ENCODE measurements at places on chromosomes 2 and 18.

DNA sequence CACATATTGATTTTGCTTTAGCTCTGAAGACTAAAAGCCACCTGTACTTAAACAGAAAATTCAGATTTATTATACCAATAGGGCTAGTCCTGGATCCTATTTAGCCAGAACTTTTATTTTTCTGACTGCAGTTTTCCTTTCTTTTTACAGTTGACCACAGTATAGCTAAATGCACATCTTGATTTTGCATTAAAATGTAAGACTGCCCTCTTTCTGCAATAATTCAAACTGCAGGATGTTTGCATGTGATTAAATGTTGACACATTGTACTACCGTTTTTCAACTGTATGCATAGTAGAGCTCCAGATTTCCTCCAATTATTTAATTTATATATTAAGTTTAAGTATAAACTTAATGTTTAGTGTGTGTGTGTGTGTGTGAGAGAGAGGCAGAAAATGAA, 1262.9 kb downstream of the SUCLG1 start:
- no peak for DNase-seq

- DNase-seq: no peak
These were observed 797.3 kb downstream of the BCL11A start for GRCh38 chr2:59756150-59756549.

DNA sequence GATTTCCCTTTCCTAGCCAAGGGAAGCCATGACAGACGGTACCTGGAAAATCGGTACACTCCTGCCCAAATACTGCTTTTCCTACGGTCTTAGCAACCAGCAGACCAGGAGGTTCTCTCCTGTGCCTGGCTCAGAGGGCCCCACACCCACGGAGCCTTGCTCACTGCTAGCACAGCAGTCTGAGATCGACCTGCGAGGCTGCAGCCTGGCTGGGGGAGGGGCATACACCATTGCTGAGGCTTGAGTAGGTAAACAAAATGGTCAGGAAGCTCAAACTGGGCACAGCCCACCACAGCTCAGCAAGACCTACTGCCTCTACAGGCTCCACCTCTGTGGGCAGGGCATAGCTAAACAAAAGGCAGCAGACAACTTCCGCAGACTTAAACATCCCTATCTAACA, 6.8 kb upstream of the CD207 start:
- no peak for DNase-seq

DNA sequence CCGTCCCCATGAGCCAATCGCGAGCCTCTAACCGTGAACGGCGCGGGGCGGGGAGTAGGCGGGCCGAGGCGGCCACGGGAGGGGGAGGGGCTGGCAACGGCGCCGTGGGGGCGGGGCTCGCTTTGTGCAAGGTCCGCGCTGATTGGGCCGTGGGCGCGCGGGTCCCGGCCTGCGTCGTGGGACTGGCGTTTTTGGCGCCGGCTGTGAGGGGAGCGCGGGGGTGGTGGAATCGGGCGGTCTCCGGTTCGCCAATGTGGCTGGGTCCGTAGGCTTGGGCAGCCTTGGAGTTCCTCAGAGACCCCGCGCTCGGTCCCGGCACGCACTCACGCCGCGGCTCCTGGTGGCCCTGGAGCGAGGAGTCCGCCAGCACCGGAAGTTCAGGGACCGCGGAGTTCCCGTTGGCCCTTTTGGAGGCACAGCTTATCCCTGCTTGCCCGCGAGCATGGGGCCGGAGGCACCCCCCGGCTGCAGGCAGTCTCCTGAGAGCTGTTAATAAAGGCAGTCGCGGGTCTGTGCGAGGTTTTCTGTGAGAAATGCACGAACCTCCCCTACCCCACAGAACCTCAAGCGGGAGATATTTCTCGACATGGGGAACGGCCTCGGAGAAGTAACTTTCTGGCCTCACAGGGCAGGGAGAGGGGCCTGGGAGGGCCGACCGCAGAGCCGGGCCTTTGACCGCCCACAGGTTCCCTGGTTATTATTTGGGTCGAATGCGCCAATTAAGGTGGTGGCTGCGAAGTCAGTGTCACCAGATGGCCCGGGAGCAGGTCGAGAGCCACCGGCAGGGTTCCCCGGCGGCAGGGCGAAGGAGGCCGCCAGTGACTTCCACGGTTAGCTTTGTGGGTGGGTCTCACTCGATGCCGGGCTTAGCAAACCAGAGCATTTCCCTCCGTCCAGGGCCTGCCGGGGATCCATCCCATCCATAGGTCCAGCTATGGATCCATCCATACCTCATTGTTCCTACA, 574 bp upstream of the NCL start:
- DNase-seq: peak; percentile 98

GRCh38 chr2:33258387-33258786, 218.1 kb upstream of the RASGRP3 start:
- no peak for DNase-seq

DNA sequence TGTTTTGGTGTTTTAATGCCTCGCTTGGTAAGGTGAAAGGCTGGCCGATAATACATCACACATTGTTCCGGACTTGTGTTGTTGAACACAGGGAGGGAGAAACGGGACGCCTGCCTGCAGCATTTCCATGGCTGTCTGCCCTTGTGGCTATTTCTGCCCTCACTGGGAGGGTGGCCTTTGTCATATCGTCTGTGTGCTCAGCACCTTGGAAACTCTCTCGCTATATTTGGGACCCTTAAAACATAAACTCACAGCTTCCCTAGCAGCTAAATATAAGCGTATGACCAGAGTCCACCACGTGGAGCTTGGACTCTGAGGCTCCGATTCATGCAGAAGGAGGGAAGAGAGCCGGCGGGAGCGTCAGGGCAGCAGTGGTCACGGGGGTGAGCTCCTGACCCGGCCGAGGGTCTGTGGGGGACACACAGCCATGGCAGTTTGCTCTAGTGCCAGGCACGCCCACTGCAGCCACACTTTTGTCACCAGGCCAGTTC, 111.7 kb downstream of the SH3BP4 start:
- no peak for DNase-seq

GRCh38 chr2:11533278-11534070, at the start of gene GREB1:
TSS of gene GREB1 (plus strand) at chr2:11534045. CDS start at chr2:11556615, 22,570 bp downstream.
- no peak for DNase-seq

- no peak for DNase-seq
These were observed 33.6 kb downstream of the NCAPH start for GRCh38 chr2:96369186-96369585.

GRCh38 chr2:2025803-2026202, 281.5 kb upstream of the PXDN start:
- DNase-seq: no peak

DNA sequence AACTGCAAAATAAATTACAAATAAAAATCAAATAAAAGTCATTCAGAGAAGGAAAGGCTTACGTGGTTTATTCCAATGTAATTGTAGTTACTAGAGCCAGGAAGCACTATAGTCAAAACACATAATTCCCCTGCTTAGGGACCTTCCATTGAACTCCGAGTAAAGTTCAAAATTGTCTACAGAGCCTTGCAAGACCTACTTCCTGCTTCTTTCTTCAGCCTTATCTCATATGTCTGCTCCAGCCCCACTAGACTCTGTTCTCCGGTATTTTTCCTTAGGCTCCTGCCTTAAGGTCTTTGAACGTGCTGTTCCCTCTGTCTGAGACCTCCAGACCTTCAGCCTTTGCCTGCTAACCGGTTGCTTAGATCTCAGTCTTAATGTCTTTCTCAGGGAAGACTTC, 104.3 kb downstream of the ARL6IP6 start:
- no peak for DNase-seq

DNA sequence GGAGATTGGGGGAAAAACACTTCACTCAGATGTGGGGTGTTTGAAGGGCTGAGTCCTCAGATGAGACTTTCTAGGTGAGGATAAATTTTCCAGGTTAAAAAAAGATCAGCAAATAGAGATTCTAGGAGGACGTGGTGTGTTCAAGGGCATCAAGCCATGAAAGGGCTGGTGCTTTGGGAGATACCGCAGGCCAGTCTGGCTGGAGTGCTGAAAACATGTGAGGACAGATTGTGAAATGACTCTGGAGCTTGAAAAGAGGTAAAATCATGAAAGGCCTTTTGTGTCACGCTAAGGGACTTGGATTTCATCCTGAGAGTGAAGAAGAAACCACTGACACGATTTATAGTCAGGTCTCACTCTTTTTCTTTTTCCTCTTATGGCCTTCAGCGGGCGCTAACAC, 320.5 kb downstream of the DPP10 start:
- no peak for DNase-seq

DNA sequence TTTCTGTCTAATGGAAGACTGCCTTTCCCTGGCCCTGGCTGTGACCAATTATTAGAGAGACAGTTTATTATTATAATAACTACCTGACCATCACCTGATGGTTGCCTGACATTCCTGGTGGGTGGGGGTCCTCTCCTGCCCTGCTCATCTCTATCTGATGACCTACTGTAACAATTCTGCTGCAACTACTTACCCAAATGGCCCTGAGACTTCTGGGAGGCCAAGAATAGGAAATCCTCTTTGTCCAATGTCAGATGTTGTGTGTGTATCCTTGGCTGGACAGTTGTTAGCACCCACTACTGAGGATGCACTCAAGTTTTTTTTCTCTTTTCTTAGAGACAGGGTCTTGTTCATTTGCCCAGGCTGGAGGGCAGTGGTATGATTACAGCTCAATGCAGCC, 110.3 kb downstream of the DDX1 start:
- no peak for DNase-seq

- no peak for DNase-seq
These were observed 31.6 kb downstream of the CYP26B1 start for GRCh38 chr2:72116081-72116533.

GRCh38 chr2:147165697-147166382, 679.0 kb upstream of the ACVR2A start:
- no peak for DNase-seq

- no peak for DNase-seq
These were observed 18.0 kb upstream of the STON1 start for GRCh38 chr2:48511849-48512470.
